ENCODE measurements at places on chromosomes 11 and 22.

DNA sequence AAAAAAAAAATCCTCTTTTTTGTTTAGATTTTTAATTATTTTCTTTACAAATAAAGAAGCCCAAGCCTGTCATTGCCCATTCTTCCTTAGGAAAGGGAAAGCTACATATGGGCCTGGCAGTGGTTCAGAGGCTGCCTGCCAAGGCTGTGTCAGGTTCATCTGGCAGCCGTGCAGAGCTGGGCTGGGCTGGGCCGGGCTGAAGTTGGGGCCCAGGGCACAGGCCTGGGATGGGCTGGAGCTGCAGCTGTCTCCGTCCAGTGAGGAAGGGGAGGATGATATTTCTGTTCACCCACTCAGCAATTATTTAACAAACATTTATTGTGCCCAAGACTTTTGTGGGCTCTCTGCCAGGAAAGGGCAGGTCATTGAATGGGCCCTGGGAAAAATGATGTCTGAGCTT, 4.6 kb downstream of the PRR5L start:
- no peak for DNase-seq

- DNase-seq: no peak
Observed at GRCh38 chr11:108966978-108967377, 302.1 kb downstream of the DDX10 start.

DNA sequence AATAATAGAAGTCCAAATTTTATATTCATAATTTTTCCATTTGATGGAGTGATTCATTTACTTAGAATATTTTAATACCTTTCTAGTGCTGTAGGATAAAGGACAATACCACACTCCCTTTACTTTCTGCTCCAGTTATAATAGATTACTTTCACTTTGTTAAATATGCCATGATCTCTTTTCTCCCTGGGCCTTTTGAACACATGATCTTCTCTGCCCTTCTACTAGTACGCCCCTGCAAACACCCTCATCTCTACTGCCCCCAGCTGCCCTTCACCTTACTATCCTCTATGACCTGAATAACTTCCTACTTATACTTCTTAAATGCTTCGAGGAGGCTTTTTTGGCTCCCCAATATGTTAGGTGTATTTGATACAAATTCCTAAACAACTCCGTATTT, 177.3 kb downstream of the GUCY1A2 start:
- DNase-seq: no peak

GRCh38 chr22:31639436-31640039, 22.5 kb downstream of the PISD start:
- no peak for DNase-seq

DNA sequence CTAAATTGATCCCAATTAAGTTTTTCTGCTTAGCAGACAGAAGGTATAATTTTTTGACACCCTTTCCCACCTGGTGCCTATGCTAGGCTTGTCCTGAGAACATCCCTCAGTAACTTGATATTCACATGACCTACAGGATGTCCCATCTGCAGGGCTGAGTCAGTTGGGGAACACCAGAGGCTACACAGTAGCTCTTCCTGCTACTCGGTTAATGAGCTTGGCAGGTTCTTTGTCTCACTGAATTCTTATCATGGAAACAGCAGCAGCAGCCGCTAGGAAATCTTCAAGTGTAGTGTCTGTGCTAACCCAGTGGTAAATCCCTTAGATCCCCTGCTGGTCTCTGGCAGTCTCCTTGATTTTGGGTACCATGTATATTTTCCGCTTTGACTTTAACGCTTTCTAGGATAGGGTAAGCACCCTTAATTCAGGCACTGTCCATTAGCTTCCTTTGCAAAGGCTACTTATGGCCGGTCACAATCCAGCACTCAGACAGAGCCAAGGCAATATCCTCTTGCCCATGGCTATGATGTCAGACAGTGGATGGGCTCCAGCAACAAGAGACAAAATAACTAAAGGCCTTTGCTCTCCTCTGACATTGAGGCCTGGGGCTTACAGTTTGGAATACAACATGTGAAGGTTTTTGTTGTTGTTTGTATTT, 8.5 kb downstream of the MRPL16 start:
- no peak for DNase-seq

- no peak for DNase-seq
Observed at GRCh38 chr22:35114131-35114980, 48.4 kb downstream of the ISX start.

DNA sequence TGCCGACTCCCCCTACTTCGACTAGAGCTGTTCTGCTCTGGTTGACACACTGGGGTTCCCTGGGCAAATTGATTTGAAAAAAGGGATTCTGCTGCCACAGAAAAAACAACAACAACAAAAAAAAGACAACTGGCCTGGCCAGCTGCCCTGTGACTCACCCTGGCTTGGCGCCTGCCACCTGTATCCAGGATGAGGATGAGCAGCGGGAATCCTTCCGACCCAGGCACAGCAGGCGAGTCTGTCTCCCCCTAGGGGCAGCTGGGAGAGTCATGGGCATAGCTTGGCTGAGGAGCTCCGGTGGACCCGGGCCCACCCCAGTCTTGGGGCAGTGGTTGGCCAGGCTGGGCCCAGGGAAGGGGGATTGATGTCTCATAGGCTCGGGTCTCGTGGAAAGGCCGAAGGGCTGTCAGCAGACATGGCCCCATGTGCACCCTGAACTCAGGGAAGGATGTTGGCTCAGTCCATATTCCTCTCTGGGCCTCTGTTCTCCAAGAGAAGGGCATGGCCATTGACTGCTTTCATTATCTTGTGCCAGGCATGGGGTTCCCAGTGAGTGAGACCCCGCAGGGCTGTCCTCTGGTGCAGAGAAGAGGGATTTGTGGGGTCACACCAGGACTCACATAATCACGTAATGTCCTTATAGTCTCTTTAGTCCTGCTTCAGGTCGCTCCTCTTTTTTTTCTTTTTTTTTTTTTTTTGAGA, 10.4 kb upstream of the SUN2 start:
- DNase-seq: no peak

DNA sequence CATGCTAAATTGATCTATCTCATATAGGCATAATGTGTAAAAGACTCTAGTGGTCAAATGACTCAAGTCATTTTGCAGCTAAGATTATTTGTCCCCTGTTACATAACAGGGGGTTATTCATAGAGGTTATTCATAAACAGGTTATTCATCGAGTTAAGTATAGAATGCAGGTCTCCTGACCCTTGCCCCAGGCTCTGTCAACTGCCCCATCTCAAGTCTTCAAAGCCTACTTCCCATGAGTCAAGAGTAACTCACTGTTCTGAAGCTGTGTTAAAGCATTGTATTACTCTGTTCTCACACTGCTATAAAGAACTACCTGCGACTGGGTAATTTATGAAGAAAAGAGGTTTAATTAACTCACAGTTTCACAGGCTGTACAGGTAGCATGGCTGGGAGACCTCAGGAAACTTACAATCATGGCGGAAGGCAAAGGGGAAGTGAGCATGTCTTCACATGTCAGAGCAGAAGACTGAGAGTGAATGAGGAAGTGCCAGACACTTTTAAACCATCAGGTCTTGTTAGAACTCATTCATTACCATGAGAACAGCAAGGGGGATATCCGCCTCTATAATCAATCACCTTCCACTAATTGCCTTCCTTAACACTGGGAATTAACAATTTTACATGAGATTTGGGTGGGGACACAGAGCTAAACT, 226.2 kb upstream of the BLID start:
- no peak for DNase-seq

DNA sequence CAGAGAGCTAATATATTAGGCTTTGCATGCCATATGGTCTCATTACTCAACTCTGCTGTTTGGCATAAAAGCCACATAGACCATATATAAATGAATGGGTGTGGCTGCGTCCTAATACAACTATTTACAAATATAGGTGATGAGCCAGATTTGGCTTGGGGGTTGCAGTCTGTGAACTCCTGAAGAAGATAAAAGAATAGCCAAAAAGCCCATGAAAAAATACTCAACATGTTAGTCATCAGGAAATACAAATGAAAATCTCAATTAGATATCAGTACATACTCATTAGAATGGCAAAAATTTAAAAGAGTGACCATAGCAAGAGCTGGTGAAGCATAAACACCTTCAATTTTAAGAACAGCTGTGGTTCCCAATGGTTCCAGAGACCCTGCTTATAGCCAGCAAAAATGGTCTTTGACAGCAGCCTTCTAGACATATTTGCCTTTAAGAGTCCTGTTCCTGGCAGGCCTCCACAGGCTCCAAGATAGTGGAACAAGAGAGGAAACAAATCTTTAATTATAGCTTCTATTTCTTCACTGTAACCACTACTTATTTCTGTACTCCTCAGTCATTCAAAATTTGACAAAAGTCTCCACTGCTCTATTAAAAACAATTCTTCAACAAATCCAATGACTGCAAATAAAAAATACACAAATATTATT, 16.1 kb downstream of the C2CD3 start:
- no peak for DNase-seq

GRCh38 chr11:16891964-16892363, 122.2 kb downstream of the PLEKHA7 start:
- no peak for DNase-seq

- DNase-seq: no peak
Observed at GRCh38 chr11:103047837-103048236, 44.1 kb downstream of the DCUN1D5 start.

- peak; percentile 81 for DNase-seq
Observed at GRCh38 chr11:16097543-16097942, 258.8 kb downstream of the SOX6 start.

DNA sequence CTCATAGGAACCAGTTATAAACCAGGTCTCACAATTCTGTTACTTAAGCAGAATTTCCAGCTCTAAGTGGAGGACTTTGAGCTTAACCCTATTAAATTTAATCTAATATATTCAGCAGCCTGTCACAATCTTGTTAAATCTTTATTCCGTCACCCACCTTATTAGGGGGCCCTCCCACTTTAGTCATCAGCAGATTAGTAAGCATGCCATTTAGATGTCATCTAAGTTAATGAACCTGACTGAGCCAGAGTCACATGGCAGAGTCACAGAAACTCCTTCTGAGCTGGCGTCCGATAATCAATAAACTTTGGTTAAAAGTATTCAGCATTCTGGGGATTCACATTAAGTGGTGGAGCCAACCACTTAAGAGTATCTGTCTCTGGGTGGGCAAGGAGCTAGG, 35.1 kb downstream of the TTC12 start:
- no peak for DNase-seq

- no peak for DNase-seq
Observed at GRCh38 chr11:1260023-1260501, 37.2 kb downstream of the MUC5B start.

GRCh38 chr11:95611827-95612226, 177.8 kb downstream of the FAM76B start:
- no peak for DNase-seq

- no peak for DNase-seq
Observed at GRCh38 chr22:27194096-27194748, 536.8 kb downstream of the MIAT start.

DNA sequence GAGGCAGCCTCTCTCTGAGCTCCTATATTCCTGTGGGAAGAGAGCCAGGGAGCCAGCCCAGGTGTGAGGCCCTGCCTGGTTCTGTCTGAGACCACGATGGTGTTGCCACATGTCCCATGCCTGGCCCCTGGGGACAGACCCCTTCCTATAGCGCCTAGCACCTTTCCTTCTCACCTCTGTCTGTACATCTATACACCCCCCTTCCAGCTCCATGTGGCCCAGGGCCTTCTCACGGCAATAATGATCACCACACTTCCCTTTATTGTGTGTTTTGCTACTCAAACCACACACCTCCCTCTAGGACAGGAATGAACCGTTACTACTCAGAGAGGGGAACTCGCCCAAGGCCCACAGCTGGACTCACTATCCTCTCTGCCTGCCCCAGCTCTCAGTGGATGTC, 12.8 kb downstream of the CD82 start:
- no peak for DNase-seq

- DNase-seq: no peak
Observed at GRCh38 chr22:27193636-27194035, 536.2 kb downstream of the MIAT start.

GRCh38 chr11:95700471-95700817, 89.1 kb downstream of the FAM76B start:
- no peak for DNase-seq

GRCh38 chr22:32747588-32747987, 53.9 kb upstream of the TIMP3 start:
- DNase-seq: no peak

GRCh38 chr22:43216738-43217137, 29.8 kb upstream of the TTLL12 start:
- no peak for DNase-seq

GRCh38 chr11:29364006-29364405, 652.8 kb downstream of the KCNA4 start:
- DNase-seq: no peak

DNA sequence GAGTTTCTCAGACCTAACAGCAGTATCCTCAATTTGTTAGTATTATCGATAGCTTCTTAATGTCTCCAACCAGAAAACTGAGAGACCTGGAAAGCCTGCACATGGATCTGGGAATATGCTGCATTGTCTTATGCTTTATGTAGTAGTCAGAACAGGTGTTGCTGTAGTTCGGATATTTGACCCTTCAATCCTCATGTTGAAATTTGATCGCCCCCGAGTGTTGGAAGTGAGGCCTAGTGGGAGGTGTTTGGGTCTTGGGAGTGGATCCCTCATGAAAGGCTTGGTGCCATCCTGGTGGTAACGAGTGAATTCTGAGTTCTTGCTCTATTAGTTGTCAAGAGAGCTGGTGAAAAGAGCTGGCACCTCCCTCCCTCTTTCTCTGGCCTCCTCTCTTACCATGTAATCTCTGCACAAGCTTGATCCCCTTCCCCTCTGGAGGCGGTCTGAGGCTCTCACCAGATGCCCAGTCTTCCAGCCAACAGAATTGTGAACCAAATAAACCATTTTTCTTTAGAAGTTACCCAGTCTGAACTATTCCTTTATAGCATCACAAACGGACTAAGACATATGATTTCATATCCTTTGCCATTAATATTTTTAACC, 227.1 kb downstream of the DDX10 start:
- DNase-seq: no peak

DNA sequence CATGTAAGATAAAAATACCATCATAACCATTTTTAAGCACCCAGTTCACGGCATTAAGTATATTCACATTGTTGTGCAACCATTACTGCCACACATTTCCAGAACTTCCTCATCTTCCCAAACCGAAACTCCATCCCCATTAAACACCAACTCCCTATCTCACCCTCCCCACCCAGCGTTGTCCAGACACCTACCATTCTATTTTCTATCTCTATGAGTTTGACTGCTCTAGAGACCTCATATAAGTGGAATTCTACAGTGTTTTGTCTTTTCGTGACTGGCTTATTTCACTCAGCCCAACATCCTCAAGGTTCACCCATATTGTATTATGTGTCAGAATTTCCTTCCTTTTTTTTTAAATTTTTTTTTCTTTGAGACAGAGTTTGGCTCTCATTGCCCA, 45.2 kb downstream of the PPFIA1 start:
- no peak for DNase-seq

DNA sequence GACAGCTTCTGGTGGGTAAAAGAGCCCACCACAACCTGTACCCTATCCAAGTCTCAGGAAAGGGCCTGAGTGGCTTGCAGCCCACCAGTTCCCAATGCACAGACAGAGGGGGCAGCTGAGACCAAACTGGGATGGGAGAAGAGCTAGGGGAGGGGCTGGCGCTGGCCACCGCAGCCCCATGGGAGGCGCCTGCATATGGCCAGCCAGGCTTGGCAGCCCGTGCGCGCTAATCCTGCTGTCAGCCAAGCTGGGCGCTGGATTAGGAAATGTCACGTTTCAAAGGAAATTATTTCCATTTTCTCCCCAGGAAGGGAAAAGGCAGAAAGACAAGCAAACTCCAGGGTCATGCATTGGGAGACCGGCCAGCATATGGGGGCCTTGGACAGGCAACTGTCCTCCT, 236.8 kb downstream of the BUD13 start:
- DNase-seq: no peak

- DNase-seq: no peak
Observed at GRCh38 chr22:42644422-42645340, 4.3 kb upstream of the ATP5MGL start.

GRCh38 chr11:65454311-65454695, 31.7 kb downstream of the NEAT1 start:
- DNase-seq: no peak

All from NCI-H2081 treated with DMSO at 0.1 percent for 48 hours (cell line).